ENCODE measurements at places on chromosomes 13 and 19.

GRCh38 chr19:12784871-12785430 lies 6.3 kb upstream of the JUNB start:
- peak; percentile 43 for DNase-seq

DNA sequence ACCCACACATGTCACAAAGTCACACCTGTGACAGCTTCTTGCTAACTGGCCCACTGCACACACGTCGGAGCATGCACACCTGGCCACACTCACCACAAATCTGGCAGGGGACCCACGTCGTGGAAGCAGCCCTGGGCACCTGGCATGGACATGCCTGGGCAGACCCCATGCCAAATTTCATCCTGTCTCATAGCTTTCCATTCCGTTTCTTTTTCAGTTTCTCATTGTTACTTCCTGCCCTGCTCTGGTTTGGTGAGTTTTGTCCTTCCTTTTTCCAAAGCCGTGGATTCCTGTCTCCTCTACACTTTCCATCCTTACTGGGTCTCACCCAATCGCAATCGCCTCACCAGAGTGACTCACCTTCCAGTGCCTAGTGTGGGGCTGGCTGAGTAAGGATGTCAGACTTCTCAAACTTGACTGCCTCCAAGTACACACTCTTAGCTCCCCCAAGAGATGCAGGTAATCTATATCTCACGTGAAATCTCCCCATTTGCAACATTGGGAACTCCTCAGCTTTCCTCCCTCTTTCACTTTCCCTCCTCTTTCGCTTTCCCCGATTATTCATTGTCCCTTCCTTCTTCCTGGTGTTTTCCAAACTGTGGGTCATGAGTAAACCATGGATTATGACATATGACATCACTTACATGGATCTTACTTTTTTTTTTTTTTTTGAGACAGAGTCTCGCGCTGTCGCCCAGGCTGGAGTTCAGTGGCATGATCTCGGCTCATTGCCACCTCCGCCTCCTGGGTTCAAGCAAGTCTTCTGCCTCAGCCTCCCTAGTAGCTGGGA lies 1.6 kb upstream of the BBC3 start:
- DNase-seq: peak; percentile 31

GRCh38 chr13:110293037-110293436 lies 13.9 kb downstream of the COL4A1 start:
- no peak for DNase-seq

- no peak for DNase-seq
Measured at GRCh38 chr19:45098521-45099466, 5.8 kb downstream of the PPP1R37 start.

GRCh38 chr19:20661150-20661819 lies at the start of gene ZNF626:
TSS of gene ZNF626 (minus strand) at chr19:20661571. CDS start at chr19:20661446, 125 bp downstream.
- peak; percentile 82 for DNase-seq

GRCh38 chr13:83657281-83657680 lies 225.0 kb downstream of the SLITRK1 start:
- no peak for DNase-seq

DNA sequence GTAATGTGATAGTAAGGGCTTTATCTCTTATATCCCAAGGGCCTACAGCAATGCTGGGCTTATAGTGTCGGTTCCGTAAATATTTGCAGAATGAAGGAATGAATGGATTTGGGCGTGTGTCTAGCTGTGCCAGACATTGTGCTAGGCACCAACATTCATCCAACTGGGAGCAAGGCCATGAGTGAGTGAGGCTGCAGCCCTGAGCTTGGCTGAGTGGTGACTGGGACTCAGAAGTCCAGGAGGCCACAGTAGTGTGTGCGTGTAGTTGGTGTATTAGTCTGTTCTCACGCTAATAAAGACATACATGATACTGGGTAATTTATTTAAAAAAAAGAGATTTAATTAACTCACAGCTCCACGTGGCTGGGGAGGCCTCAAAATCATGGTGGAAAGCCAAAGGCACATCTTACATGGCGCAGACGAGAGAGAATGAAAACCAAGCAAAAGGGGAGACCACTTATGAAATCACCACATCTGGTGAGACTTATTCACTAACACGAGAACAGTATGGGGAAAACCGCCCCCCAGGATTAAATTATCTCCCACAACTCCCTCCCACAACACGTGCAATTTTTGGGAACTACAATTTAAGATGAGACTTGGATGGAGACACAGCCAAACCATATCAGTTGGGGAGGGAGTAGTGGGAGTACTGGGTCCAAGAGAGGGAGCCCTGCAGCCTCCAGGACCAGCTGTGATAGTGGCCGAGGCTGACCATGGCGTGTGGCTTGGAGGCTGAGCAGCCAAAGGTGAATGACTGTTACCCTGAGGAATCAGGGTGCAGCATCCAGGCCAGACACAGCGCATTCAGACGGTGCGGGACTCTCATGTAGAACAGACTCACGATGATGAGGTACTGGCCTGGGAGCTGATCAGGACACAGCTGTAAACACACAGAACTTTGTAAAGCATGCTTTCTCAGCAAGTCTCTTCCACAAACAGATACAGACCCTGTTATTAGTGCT lies 104.6 kb downstream of the TEX26 start:
- peak; percentile 47 for DNase-seq

- no peak for DNase-seq
Measured at GRCh38 chr13:33261387-33262061, 24.0 kb downstream of the STARD13 start.

GRCh38 chr13:43244481-43244880 lies 221.1 kb downstream of the DNAJC15 start:
- DNase-seq: peak; percentile 6

DNA sequence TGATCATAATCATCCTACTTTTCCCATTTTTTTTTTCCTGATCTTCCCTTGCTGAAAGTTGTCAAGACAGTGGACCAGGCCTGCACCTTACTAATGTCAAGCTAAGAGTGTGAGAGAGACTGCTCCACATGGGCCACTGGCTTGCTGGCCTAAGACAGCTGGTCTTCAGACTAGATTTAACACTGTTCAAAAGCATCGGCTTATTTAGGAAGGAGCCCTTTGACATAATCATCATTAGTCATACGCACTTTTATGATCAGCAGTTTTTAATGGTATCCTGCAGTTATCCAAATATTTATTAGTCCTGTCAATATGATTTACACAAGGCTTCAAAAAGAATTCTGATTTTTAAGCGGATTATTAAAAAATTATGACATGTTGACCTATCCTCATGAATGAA lies 270.6 kb downstream of the DNAJC15 start:
- DNase-seq: no peak

DNA sequence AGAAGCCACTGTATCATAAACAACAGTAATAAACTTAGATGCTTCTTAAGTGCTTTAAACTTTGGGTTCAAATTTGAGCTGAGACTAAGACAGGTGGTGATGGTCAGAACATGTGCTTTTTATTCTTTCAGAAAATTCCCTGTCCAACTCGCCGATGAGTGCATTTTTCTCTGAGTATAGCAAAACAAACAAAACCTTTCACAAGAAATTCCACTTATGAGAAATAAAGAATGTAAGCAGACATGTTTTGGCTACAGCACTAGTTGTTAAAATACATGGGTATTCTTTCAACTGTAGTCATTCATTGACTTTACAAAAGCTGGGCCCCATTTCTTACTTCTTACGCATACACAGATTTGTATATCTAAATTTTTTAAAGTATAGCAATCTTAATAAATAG lies 125.6 kb downstream of the SPRY2 start:
- DNase-seq: no peak

GRCh38 chr19:29574510-29574909 lies 31.6 kb upstream of the POP4 start:
- DNase-seq: no peak

- DNase-seq: no peak
Measured at GRCh38 chr13:79141082-79141481, 265.0 kb downstream of the RBM26 start.

- DNase-seq: peak; percentile 6
Measured at GRCh38 chr19:31533114-31533513, 183.9 kb upstream of the TSHZ3 start.

- DNase-seq: no peak
Measured at GRCh38 chr13:100887729-100888151, 213.1 kb upstream of the TMTC4 start.

- DNase-seq: no peak
Measured at GRCh38 chr13:75782985-75783384, 146.9 kb downstream of the LMO7 start.

GRCh38 chr19:32387701-32388392 lies 17.7 kb upstream of the DPY19L3 start:
- no peak for DNase-seq

GRCh38 chr19:34577531-34578101 lies 96.1 kb downstream of the WTIP start:
- DNase-seq: no peak

GRCh38 chr19:45782162-45782691 lies at the start of gene DMPK:
TSS of gene DMPK (minus strand) at chr19:45782490. CDS start at chr19:45782352, 138 bp downstream.
- no peak for DNase-seq

GRCh38 chr19:6739883-6740588 lies 556 bp downstream of the TRIP10 start:
- DNase-seq: peak; percentile 24

DNA sequence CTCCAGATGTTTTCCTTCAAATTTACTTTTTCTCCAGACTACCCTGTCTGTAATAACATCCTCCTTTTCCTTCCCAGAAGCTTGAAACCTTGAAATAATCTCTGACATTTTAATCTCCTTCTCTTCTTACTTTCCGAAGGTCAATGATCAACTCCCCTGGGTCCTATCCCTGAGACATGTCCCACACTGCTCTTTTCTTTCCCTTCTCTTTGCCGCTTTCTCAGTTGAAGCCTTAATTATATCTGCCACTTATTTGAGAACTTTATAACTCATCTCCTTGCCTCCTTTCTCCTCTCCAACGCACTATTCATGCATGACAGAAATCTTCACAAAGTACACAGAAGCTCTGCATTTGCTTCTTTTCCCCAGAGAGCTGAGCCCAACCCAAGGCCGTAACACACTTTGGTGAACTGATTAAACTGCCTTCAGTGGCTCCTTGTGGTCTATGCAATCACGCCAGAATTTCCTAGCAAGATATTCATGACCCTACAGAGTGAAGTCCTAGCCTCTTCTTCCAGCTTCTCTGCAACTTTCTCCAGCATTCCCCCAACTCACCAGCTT lies 9.2 kb upstream of the WASF3 start:
- no peak for DNase-seq

- peak; percentile 78 for DNase-seq
Measured at GRCh38 chr19:7507884-7508283, 8.0 kb upstream of the ZNF358 start.

- peak; percentile 94 for DNase-seq
Measured at GRCh38 chr19:13099073-13099999, 3.3 kb downstream of the LYL1 start.

DNA sequence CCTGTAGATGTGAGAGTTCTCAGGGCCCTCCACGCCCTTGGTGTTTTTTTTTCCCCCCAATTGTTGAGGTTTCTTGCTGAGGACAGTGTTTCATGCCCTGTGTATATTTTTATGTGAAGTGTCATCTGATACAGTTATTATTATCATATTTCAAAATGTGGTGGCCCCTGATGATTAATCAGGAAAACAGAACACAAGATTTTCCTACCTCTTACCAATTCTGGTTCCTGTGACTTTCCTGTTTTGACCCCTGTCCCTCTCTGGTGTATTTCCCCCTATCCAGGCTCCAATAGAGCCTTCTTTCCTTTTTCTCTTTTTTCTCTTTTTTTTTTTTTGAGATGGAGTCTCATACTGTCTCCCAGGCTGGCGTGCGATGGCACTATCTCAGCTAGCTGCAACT lies 642 bp downstream of the PSG8 start:
- no peak for DNase-seq

GRCh38 chr19:18635831-18636182 lies 1.0 kb upstream of the KLHL26 start:
- no peak for DNase-seq

GRCh38 chr13:89749888-89750287 lies 1597.6 kb upstream of the MIR17HG start:
- DNase-seq: no peak

DNA sequence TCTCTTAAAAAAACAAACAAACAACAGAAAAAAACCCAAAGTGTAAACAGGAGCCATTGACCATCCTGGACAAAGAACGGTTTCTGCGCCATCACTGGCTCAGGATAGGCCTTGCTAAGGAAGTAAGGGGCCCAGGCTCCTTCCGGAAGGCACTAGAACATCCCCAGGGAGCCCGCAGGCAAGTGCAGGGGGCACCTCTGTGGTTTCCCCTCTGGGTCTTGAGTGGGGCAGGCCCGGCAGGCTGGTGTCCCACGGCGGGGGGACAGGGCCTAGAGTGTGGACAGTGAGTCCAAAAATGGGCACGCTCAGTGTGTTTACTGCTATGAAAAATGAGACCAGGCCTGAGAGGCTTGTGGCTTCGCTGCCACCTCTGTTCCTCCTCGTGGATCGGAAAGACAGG lies 14.8 kb upstream of the RANBP3 start:
- DNase-seq: no peak

GRCh38 chr13:48043789-48044503 lies 6.4 kb downstream of the NUDT15 start:
- DNase-seq: no peak

GRCh38 chr13:39119422-39119821 lies 81.2 kb downstream of the NHLRC3 start:
- DNase-seq: no peak

- no peak for DNase-seq
Measured at GRCh38 chr13:86877441-86877840, 793.7 kb upstream of the SLITRK5 start.

DNA sequence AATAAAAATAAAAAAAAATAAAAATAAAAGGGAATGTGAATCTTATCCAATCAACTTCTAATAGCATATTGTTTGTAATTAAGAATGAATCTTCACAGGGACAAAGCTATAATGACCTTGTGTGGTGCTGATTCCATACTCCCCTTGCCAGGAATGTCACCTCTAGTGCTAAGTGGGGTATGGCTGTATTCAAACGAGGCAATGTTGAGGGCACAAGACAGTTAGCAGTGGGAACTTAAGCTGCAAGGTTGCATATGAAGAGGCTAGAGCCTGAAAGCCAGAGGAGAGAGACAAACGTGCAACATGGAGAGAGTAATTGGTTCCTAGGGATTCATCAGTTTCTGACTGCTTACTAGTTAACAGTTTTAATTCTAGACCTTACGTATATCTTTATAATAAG lies 43.9 kb upstream of the CSNK1A1L start:
- DNase-seq: no peak

- DNase-seq: no peak
Measured at GRCh38 chr13:50388481-50388880, 373.2 kb downstream of the KCNRG start.

DNA sequence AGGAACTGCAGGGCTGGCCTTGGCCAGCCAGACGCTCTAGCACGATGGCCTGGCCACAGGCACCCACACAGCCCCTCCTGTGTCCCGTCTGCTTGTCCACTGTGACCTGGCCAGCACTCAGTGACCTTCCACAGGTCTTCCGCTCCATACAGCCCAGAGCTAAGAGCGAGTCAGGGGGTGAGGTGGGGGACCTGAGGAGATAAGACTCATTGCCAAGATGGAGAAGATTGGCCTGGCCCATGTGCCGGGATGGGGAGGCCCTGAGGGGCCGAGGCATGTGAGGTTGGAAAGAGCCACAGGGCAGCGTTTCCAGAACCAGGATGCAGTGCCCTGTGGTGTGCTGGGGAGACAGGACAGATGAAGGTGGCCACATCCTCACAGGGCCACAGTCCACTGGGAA lies 10.2 kb upstream of the SLC7A9 start:
- no peak for DNase-seq

- no peak for DNase-seq
Measured at GRCh38 chr13:44465318-44465717, 91.7 kb downstream of the SERP2 start.

- peak; percentile 92 for DNase-seq
Measured at GRCh38 chr19:14614099-14614412, 31.2 kb downstream of the CLEC17A start.

Measured in suppressor macrophage (primary cell).